ENCODE measurements at places on chromosomes 2 and 18. TPM values are rescaled to one million over a fixed set of nuclear protein-coding genes. Genes with fewer than 3 reads are reported as not detected.
A peak's percentile ranks its signal among the peaks of the same experiment; 100 is the strongest.

Gene RGPD3
- polyA plus RNA-seq = 0.02 TPM

Gene SLC5A7
- not detected for polyA plus RNA-seq

Gene IL1R2
- polyA plus RNA-seq = not detected

Gene CLEC4F
- polyA plus RNA-seq = not detected

DNA sequence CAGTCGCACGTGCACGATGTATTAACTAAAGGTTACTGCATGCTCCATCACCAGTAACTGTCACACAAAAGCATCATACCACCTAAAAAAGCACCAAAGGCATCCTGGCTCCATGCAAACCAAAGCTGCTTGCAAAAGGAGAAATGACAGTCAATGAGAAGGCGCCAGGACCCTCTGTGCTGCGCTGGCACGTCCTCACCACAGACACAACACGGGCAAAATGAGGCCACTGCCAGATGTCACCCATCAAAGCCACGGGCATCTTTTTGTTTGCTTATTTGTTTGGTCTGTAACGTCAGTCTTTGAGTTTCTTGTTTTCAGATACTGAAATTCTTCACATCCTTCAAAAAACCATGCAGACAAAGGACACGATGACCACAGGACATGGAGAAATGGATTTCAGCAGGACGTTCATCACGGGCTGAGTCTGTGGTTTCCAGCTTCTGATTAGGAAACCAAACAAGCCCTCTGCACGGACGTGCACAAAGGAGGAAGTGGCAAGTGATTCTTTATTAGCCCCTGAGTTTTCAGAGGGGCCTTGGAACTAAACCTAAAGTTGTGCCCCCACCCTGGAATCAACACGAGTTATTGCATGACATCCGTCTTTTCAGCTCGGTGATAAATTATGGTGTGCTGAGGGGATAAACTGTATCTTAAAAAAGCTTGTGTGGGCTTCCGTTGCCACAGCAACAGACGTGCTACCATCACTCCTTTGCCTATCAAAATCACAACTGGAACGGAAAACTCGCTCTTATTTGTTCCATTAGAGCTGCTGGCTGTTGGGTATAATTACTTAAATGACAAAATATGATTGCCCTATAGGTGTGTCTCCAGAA, 181.8 kb downstream of the EIPR1 start:
- DNase-seq = no peak
- H3K36me3 ChIP-seq = peaks cover 2% of the 10 kb centered on the region
- no peaks in the 10 kb centered on the region for H3K27me3 ChIP-seq

GRCh38 chr2:10412380-10412779, 35.7 kb downstream of the ODC1 start:
- peaks cover 17% of the 10 kb centered on the region for H3K4me1 ChIP-seq
- no peak overlapping the region for H3K4me3 ChIP-seq
- H3K27ac ChIP-seq = no peak overlapping the region
- DNase-seq = peak; percentile 42

GRCh38 chr2:220215785-220216184, 588.4 kb downstream of the SLC4A3 start:
- no peaks in the 10 kb centered on the region for H3K4me1 ChIP-seq
- no peaks in the 10 kb centered on the region for H3K27me3 ChIP-seq

DNA sequence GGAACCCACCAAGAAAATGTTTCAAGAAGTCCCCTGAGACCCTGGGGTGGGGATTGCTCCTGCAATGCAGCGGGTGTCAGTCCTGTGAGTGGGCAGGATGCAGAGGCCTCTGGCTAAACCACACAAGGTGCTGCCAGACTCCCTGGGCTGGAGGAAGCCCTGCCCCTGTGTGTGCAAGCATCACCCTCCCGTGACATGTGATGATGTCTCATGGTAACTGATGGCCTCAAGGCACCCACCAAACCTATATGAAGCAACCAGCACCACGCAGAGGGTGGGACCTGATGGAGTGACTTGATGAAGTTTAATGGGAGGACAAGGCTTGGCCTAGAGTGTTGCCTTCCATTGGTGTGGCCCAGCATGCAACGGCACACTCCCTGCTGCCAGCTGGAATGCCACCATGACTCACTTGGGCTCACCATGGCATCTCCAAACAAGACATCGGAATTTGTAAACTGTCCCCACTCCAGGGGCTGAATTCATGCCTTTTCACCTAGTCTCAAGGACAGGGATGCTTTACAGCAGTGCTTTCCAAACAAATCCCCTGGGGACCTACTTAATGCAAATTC, 8.7 kb upstream of the SLC14A1 start:
- no peaks in the 10 kb centered on the region for H3K36me3 ChIP-seq
- H3K4me1 ChIP-seq = no peaks in the 10 kb centered on the region
- H3K27ac ChIP-seq = no peak overlapping the region
- peaks cover 12% of the 10 kb centered on the region for H3K27me3 ChIP-seq
- H3K4me3 ChIP-seq = no peak overlapping the region

GRCh38 chr2:134375935-134376334, 122.1 kb downstream of the MGAT5 start:
- H3K27ac ChIP-seq = no peak overlapping the region
- peaks cover 6% of the 10 kb centered on the region for H3K4me1 ChIP-seq
- H3K4me3 ChIP-seq = no peak overlapping the region
- H3K36me3 ChIP-seq = no peaks in the 10 kb centered on the region
- peak; percentile 64 for DNase-seq

GRCh38 chr2:219459460-219460311, 25.0 kb downstream of the SPEG start:
- H3K4me1 ChIP-seq = no peaks in the 10 kb centered on the region
- H3K27me3 ChIP-seq = no peaks in the 10 kb centered on the region
- peak; percentile 38 for DNase-seq
- H3K4me3 ChIP-seq = no peak overlapping the region

Measured in endothelial cell of umbilical vein (primary cell).